Activated naive CD8-positive, alpha-beta T cell treated with anti-CD3 and anti-CD28 coated beads for 36 hours (primary cell): ENCODE measurements at places on chromosomes 3 and 15.

DNA sequence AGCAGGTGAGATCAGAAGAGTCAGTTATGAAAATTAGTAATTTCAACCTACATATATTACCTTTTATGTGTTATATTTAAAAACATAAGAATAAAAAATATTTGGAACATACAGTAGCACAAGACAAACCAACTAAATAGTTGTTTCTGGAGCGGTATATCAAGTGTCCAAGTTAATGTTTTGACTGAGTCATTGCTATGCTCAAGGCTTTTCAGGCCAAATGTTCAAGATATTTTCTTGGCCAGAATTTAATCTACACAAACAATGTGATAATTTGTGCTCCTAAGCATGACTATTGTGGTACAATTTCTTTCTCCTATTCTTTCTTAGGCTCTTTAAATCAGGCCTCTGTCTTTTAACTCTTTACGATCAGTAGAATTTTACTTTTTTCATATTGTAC is 412.4 kb downstream of the RAP2B start:
- no peak for DNase-seq

- no peak for DNase-seq
Observed at GRCh38 chr15:65375871-65376607, 1.8 kb downstream of the IGDCC3 start.

- DNase-seq = no peak
Observed at GRCh38 chr15:93617443-93617842, 528.4 kb upstream of the RGMA start.

DNA sequence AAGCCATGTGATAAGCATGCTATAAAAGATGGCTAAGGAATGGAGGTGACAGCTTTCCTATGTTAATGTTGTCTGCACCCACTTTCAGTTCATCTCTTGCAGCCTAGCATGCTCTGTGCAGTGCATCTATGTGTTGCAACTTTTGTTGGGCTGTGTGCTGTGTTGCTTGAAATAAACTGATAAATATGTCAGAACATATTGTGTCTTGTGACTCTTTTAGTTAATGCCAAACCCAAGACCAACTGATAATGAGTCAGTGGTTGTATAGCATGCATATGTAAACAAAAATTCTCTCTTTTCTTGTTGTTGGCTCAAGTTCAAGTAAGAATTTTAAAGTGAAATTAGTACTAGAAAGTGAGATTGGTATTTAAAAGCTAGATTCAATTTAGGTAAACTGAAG is 37.0 kb upstream of the SCN10A start:
- no peak for DNase-seq

DNA sequence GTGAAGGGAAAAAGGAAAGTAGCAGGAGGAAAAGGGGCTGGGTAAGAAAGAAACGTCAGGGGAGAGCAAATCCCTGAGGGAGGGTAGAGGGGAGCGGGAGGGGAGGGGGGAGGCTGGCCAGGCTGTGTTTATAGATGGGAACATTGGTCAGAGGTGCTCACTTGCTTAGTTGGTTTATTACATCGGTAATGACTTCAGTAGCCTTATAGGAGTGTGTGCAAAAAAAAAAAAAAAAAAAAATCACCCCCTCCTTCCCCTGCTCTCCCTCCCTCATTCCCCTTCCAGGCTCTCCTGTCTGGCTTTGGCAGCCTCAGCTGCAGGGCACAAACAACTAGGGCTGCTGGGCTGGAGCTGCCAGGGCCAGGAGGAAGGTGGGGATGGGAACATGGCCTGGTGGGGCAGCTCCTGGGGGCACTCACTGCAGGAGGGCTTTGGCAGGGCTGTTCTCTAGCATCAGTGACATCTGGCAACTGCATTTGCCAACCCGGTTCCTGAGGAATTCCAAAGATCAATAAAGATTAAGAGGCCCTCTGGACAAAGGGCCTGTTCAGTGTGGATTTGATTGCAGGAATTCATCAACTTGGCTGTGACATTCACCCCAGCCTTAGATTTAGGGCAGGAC is 334.5 kb upstream of the FRG2C start:
- DNase-seq = no peak

- DNase-seq = no peak
Observed at GRCh38 chr3:29537889-29538609, 257.2 kb downstream of the RBMS3 start.

GRCh38 chr15:41061667-41062066 is 54.4 kb downstream of the INO80 start:
- no peak for DNase-seq

- DNase-seq = peak; percentile 41
Observed at GRCh38 chr3:57544181-57545125, at the start of gene DNAH12. Gene DNAH12 (minus strand): TSS chr3:57544344. CDS start chr3:57542870, 1,474 bp downstream.

DNA sequence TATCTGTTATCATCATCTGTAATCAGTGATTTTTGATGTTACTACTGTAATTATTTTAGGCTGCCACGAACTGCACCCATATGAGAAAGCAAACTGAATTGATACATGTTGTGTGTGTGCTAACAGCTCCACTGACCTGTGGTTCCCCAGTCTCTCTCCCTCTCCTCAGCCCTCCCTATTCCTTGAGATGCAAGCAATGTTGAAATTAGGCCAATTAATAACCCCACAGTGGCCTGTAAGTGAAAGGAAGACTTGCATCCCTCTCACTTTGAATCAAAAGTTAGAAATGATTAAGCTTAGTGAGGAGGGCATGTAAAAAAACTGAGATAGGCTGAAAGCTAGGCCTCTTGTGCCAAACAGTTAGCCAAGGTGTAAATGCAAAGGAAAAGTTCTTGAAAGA is 218.6 kb upstream of the LRRFIP2 start:
- no peak for DNase-seq

- DNase-seq = no peak
Observed at GRCh38 chr3:195893044-195893395, 15.3 kb downstream of the TNK2 start.

- no peak for DNase-seq
Observed at GRCh38 chr3:10994306-10994705, 1.8 kb downstream of the SLC6A1 start.

- no peak for DNase-seq
Observed at GRCh38 chr3:137020315-137020714, 62.5 kb downstream of the IL20RB start.

- no peak for DNase-seq
Observed at GRCh38 chr3:186628756-186629155, 11.4 kb upstream of the FETUB start.

- DNase-seq = no peak
Observed at GRCh38 chr3:22536541-22536940, 666.6 kb upstream of the UBE2E2 start.
